Suppressor macrophage treated with lipopolysaccharide for 1 hour (primary cell): ENCODE measurements at places on chromosomes 6 and 20.
A peak's percentile ranks its signal among the peaks of the same experiment; 100 is the strongest.

GRCh38 chr20:53003420-53004154 is 31.4 kb downstream of the TSHZ2 start:
- DNase-seq = no peak

GRCh38 chr6:108847738-108848115 is 495 bp upstream of the ARMC2 start:
- no peak for DNase-seq

DNA sequence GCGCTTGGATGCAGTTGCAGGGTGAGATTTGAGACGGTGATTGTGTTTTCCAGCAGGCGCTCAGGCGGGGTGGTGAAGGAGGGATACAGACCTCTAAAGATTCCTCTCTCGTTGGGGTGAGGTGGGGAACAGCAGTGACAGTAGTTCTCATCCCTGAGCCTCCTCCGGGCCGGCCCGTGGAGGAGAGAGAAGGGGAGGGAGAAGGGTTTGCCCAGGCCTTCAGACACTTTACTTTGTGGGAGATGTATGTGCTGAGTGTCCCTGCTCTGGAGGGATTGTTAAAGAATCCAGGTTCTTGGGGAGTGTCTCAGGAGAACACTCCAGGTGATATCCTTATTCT is 41.0 kb downstream of the PSMB9 start:
- DNase-seq = no peak

- peak; percentile 64 for DNase-seq
These were observed 23.3 kb upstream of the TOP1 start for GRCh38 chr20:41005361-41005729.

- DNase-seq = peak; percentile 96
These were observed 312.0 kb downstream of the ZFAND3 start for GRCh38 chr6:38131527-38131965.

DNA sequence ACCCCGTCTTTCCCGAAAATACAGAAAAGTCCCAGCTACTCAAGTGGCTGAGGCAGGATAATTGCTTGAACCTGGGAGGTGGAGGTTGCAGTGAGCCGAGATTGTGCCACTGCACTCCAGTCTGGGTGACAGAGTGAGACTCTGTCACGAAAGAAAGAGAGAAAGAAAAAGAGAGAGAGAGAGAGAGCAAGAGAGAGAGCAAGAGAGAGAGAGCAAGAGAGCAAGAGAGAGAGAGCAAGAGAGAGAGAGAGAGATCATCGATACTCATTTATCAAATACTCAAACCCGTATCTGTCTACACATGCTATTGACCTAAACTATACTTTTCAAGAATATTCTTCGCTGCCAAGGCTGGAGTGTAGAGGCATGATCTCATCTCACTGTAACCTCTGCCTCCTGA is 28.2 kb upstream of the SALL4 start:
- no peak for DNase-seq

- DNase-seq = no peak
These were observed 4.8 kb downstream of the PHF20 start for GRCh38 chr20:35776513-35777101.

DNA sequence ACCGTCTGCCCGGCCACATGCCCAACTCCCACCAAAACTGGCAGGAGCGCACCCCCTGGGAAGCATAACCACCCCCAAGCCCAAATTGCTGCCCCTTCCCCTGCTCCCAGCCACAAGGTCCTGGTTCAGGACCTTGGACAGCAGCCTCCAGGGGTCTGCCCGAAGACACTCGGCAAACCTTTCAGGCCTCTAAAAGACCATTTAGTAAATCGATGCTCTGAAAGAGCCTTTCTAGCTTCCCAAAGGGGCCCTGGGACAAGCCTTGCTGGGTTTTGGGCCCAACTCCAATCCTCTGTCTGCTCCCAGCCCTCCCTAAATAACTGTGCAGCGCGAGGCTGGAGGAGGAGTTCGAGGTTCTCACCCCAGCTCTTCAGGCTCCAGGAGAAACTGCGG is 30.5 kb downstream of the GRM4 start:
- peak; percentile 35 for DNase-seq

DNA sequence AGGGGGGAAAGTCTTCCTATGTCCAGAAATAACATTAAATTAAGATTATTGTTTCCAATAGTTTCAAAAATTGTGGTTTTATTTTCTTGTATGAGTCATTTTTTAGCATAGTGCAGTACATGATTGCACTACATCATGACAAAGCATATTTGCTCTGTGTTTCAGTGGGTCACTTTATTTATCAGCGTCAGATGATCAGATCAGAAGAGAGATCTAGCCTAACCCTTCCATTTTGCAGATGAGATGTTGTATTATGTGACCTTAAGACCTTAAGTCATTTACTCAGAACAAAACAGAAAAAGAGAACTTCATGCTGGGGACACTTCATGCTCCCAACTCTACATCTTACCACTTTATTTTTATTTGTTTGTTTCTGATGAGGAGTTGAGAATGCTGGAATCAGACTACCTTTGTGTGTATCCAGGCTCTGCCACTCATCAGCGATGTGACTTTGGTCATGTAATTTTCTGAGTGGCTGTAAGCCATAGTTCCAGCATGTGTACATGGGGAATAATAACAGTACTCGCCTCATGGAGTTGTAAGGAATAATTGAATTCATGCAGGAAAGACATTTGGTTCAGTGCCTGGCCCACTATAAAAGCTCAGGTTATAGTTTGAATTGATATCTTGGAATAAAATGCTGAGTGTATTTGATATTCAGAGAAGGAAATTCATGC is 13.5 kb downstream of the EYA4 start:
- peak; percentile 41 for DNase-seq

DNA sequence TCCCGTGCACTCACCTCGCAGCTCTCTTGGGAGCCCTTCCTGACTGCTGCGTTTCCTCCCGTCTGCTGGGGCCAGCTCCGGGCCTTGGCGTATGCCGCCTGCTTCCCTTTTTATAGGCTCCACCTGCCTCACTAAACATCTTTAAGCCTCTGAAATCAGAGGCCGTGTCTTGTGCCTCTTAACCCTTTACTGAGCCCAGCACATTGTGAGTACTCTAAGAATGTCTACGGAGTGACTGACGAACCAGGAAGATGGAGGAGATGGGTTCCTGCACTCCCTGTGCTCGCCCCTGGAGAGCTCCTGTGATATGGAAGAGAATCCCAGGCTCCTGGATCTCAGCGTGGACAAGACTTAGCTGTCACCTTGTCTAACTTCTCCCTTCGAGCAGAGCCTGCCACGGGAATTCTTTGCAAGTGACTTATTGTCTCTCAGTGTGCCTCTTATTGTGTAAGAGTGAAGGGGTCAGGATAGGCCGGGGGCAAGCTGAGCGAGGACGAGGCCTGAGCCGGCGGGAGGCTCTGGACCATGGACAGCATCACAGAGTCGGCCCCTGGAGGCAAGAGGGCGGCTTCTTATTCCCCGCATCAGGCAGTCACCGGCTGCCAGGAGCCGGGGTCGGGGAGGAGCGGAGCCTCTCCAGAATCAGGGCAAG is 70.9 kb upstream of the CCDC167 start:
- DNase-seq = no peak

GRCh38 chr6:139175389-139175948 is 40.6 kb downstream of the HECA start:
- DNase-seq = peak; percentile 21

GRCh38 chr6:2097464-2097863 is 147.9 kb downstream of the GMDS start:
- DNase-seq = no peak

DNA sequence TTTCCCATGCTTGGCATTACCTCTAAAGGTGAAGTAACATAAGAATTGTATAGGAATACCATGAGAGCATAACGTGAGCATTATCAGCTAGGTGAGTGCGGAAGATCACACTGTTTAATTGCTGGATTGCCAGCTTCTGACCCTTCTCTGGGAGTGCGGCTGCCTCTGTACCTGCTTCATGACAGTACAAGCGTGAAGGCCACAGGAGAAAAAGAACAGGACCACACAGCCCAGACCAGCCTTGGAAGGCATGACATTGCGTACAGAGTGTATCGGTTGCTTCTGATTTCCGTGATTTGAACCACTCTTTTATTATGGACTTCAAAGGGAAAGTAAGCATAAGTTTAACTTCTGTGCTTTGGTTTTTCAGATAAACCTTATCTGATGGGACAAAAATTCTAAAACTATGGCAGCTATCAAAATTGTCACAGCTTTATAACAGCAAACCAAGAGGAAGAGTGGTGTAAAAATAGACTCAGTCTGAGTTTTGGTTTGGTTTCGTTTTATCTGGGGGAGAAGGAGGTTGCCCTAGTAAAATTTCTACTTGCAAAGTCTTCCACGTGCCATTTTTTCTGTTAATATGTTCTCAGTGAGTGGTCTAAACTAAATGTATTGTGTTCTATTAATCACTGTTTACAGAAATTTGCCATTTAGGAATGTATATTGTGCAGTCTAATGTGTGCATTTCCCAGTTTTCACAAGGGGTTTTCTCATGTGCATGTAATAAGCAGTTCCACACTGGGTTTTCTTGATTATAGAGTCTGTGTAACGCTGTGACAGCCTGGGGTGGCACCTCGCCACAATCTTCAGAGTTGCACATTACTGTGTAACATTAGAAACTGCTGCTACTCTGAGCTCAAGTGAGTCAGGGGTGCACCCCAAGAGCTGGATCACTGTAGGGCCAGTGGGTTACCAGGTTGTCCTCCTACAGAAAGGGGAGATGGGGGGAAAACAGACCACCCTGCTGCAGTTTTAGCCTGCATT is 97.3 kb downstream of the RPP40 start:
- DNase-seq = peak; percentile 81

DNA sequence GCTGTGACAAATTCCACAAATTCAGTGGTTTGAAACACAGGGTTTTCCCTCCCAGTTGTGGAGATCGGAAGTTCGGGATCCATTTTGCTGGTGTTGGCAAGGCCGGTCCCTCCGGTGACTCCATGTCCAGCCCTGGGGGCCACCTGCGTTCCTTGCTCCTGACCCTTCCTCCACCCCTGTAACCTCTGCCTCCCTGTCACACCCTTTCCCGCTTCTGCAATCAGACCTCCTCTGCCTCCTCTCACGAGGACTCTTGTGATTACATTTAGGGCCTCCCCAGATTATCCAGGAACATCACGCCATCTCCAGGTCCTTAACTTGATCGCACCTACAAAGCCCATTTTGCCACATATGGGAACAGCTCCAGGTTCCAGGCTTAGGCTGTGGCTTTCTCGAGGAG is 12.5 kb downstream of the RPS6KA2 start:
- no peak for DNase-seq

- DNase-seq = no peak
These were observed 12.6 kb upstream of the IRF4 start for GRCh38 chr6:378958-379409.

GRCh38 chr20:25188218-25188617 is 7.3 kb upstream of the ENTPD6 start:
- no peak for DNase-seq

- DNase-seq = no peak
These were observed 31.0 kb upstream of the PRL start for GRCh38 chr6:22327881-22328280.

DNA sequence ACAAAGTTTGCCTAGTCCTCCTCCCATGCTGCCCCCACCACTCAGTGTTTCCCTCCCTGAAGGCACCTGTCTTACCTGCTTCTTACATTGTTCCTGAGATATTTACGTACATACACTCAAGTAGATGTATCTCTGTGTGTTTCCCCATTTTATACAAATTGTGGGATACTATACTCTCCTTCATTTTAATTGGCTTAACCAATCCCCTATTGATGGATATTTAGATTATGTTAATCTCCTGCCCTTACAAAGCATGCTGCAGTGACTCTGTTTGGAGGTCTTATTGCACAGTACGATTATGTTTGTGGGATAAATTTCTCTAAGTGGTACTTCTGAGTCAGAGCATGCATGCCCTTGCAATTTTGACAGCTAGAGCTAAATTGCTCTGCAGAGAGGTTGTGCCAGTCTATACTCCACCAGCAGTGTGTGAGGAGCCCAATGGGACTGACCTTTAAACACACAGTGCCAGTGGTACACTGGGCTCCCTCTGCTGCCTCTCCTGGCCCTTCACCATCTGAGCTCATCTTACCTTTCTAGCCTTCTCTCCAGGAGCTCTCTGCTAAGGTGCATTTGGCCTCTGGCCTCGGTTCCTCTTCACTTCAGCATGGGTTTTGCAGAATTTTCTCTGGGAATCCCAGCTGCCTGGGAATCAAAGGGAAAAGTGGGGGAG is 57.4 kb downstream of the LYRM2 start:
- DNase-seq = no peak

DNA sequence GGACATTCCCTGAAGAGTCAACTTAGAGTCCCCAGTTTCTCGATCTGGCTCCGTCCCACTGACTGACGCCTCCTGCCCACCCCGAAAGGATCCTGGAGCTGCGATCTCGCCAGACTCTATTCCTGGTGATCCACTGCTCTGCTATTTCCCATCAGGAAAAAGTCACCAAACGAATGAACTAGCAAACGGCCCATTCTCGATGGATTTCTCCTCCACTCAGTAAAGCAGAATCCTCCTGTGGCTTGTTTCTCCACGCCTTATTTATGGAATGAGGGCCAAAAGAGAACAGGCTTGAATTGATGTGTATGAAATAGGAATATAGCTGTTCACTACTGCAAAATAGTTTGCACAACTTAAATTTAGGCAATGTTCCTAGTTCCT is 5.4 kb downstream of the NKX2-4 start:
- DNase-seq = no peak

DNA sequence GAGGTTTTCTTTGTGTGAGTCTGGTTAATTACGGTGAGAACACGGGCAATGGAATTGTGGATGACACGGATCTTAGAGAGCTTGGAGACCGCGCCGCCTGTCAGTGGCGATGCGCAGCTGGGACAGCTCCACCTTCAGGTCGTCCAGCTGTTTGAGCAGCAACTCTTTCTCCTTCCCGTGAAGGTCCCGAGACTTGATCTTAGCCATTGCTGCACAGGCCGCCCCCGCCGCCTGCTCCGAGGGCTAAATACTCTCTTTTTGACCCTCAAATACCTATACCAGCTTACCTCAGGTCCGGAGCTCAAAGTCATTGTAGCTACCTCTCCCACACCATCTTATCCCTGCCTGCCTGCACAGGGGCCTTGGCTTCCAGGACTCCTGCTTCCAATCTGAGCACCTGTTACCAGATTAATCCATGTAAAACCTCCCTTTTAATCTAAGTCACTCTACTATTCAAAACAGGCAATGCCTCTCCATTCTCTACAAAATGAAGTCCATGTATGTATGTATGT is 100.2 kb downstream of the PREP start:
- no peak for DNase-seq

- no peak for DNase-seq
These were observed 37.6 kb downstream of the GRM1 start for GRCh38 chr6:146066506-146066905.

DNA sequence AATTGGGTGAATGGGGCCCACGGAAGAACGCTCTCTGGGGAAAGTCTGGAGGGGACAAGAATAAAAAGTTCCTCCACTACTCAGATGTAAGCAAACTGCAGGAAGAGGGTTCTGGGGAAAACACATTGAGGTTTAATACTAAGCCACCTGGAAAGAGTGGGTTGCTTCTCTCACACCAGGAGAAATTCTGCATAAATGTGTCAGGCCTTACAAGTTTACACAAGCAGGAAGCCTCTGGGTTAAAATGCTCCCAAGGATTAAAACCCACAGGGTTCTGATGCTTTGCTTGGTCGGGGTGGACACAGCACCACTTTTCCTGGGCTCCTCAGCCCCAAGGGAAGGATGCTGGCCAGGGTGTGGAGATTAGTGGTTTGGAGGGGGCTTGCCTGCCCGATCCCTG is 122.1 kb upstream of the SLC22A23 start:
- no peak for DNase-seq

GRCh38 chr6:159152041-159152440 is 17.2 kb upstream of the FNDC1 start:
- DNase-seq = no peak

GRCh38 chr6:134593887-134594286 is 276.0 kb upstream of the SGK1 start:
- DNase-seq = peak; percentile 77

- no peak for DNase-seq
These were observed 33.1 kb downstream of the SCAF8 start for GRCh38 chr6:154766288-154766687.
